Stimulated activated CD4-positive, alpha-beta T cell treated with anti-CD3 and anti-CD28 coated beads, Interleukin-15, amount 100 ng/mL, for 1 hour (primary cell): ENCODE measurements at places on chromosomes 11 and 22.

DNA sequence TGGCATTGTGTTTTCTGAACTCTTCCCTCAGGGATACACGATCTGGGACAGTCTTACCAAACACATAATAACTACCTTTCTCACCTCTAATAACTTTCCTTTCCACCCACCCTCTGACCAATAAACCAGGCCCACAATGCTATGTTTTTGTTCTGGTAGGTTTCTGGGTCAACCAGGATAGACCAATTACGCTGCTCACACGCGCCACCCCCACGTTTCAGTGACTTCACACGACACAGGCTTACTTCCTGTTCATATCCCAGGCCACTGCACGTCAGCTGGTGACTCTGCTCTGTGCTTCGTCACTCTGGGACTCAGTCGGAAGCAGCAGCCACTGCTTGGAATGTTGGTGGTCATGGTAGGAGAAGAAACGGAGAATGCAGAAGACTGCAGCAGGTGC lies 2.5 kb downstream of the KRTAP5-4 start:
- DNase-seq, result no peak

GRCh38 chr11:73078631-73079030 lies 63.5 kb downstream of the FCHSD2 start:
- no peak for DNase-seq

- no peak for DNase-seq
Observed at GRCh38 chr11:109026891-109027489, 362.1 kb downstream of the DDX10 start.

DNA sequence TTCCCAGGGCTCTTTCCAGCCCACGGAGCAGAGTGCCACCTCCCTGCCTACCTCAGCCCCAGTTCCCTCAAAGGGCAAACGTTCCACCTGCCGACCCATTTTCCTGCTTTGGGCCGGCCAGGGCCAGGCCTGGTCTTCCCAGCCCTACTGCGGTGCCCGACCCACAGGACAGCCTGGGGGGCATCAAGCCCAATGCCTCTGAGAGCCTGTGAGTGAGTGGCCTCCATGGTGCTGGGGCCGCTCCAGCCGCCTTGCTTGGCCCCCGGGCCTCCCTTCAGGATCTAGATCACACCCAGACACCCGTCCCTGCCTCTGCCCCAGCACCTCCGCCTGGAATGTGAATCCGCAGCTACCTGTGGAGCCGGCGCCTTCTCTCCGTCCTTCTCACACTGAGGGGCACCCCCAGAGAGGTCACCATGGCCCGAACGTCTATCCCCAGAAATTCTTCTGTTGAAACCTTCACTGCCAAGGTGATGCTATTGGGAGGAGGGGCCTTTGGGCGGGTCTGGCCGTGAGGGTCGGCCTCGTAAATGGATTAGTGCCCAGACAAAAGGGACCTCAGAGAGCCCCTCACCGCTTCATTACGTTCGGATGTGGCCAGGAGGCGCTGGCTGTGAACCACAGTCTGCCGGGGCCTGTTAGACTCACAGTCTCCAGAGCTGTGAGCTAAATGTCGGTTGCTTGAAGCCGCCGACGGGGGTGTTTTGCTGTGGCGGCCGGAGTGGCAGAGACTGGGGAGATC lies 36.2 kb upstream of the BRSK2 start:
- no peak for DNase-seq

GRCh38 chr22:42383287-42383686 lies 48.9 kb downstream of the NFAM1 start:
- DNase-seq, result no peak

DNA sequence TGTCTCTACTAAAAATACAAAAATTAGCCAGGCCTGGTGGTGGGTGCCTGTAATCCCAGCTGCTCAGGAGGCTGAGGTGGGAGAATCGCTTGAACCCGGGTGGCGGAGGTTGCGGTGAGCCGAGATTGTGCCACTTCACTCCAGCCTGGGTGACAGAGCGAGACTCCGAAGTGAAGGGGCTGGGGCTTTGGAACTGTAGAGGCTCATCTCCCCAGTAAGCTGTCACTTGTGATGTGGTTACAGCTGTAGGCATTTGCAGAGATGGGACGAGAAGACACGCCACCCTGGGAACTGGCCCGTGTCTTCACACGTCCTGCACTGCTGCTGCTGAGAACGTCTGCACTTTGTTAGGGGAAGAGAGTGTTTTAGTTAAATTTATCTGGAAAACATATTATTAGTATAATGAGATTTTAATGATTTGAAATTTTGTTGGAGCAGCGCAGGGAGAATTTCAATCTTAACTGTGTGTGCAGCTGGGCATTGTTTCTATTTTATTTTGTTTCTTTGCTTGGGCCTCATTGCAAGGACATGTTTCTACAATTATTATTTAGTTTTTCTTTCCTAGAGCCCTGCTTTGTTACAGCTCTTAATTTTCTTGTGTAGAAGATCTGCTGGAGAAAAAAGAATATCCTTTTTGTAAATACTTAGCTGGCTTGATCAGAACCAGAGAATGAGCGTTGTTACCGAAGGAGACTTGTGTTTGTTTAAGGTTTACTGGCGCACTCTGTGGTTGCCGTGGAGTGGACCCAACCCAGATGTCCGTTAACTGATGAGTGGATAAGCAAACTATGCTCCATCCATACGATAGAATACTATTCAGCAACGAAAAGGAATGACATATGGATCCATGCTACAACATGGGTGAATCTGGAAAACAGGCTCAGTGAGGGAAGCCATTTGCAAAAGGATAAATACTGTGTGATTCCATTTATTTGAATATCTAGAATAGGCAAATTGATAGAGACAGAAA lies 18.4 kb downstream of the PARVB start:
- DNase-seq, result no peak

DNA sequence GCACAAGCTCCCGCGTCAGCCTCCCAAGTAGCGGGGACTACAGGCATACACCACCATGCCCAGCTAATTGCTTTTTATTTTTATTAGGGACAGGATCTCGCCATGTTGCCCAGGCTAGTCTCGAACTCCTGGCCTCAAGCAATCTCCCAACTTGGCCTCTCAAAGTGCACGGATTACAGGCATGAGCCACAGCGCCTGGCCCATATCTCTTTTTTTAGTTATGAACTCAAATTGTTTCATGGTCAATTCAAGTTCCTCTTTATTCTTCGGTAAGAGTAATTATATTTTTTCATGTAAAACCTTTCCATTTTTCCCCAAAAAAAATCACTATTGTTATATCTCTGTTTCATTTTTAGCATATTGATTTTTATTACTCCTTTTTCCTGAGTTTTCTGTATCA lies 25.5 kb downstream of the FCHSD2 start:
- no peak for DNase-seq

- DNase-seq, result no peak
Observed at GRCh38 chr11:76686261-76687079, 15.9 kb upstream of the LRRC32 start.

DNA sequence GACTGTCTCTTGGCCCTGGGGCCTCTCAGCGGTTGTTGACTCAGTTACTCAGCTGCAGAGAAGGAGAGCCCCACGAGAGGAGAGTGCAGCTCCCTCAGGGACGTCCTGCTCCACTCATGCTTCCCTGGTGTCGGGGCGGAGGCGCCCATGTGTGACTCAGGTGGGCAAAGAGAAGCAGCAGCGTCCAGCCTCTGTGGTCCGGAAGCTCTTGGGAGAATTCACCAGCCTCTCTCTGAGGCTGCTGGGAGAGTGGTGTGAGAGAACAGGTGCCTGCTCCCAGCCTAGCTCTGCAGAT lies 25.7 kb downstream of the GLB1L2 start:
- DNase-seq, result no peak

GRCh38 chr11:74265256-74265655 lies 46.2 kb downstream of the P4HA3 start:
- DNase-seq, result no peak

DNA sequence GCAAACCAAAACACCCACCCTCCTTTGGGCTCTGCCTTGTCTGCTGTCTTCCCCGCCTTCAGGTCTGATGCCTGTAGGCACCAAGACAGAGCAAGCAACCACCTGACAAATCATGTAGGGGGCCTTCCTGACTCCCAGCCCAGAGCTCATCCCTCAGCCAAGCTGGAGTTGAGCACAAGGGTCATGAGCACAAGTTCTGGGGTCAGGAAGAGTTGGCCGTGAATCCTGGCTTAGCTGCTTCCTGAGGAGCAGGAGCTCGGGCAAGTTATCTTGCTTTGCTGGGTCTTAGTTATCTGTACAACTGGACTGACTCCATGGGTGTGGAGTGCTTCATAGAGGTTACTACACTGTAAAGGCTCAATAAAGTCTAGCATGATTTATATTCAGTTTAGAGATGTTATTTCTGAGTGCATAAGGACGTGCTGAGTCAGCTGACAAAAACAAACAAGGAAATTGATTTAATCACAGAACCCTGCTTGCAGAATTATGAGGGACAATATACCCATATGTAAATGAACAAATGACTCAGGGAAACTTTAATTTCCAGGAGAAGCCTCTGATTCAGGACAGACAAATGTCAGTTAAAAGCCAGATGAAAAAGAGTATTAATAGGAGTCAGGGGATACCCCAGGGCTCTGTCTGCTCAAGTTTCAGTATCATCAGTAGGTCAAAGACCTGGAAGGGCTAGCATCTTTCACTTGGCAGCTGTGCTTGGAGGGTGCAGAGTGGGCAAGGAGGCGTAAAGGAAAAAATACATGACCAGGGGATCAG lies 15.0 kb upstream of the APOA1 start:
- no peak for DNase-seq

DNA sequence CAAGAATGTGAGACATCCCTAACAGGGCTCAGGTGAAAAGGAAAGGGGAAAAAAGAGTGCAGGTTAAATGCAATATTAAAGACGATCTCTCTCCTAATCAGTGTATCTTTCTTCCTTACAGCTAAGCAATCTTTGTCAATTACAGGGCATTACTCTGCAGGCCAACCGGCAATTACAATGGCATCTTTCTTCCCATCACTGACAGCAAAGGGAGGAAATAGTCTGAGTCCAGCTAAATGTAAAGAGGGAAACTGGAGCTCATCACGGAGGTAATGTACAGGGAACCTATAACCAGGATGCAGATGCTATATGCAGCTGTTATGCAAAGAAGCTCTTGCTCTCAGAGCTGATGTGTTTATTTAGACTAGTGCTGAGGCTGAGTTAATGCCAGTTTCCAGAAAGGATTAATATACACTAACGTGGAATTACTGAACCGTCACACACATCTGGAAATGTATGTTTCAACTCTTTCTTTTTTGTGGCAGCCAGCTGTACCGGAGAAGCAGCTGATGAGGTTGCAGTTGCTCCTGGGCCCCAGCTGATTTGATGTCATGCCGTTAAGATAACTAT lies 121.6 kb downstream of the KIRREL3 start:
- DNase-seq, result no peak

DNA sequence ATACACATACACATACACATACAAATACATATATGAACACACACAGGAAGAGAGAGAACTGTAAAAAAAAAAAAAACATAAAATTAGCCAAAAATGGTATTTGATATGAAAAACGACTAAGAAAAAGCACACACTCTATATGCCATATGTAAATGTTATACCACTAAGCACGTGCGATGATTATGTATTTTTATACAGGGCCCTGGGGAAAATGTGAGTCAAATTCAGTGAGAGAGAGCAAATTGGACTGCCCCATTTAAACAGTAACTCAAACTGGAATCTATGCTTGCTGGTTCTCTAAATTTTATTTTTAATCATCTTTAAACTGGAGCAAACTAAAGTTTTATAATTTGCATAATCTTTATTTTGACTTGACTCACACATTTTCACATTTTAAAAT lies 197.8 kb upstream of the MTNR1B start:
- DNase-seq, result no peak

DNA sequence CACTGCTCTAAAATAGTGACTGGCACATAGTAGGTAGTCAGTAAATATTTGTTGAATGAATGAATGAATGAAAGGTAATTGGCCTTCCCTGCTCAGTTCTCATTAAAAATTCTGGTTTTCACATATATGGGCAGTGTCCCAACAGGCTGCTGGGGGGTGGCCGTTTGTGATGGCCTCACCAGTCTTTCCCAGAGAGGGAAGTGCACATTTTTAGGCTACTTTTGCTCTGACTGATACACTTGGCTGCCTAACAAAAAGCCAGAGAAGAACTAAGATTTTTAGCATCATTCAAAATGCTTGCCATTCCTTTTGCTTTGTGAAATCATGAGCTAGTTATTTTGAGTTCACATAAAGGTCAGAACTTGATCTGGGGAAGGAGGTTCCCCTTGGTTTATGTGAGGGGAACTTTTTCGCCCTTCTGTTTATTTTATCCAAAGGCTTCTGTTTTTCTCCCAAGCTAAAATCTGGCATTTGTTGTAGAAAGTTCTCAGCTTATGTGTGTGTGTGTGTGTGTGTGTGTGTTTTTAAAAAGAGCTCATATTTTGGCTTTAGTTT lies 83.1 kb downstream of the PTPRJ start:
- no peak for DNase-seq

DNA sequence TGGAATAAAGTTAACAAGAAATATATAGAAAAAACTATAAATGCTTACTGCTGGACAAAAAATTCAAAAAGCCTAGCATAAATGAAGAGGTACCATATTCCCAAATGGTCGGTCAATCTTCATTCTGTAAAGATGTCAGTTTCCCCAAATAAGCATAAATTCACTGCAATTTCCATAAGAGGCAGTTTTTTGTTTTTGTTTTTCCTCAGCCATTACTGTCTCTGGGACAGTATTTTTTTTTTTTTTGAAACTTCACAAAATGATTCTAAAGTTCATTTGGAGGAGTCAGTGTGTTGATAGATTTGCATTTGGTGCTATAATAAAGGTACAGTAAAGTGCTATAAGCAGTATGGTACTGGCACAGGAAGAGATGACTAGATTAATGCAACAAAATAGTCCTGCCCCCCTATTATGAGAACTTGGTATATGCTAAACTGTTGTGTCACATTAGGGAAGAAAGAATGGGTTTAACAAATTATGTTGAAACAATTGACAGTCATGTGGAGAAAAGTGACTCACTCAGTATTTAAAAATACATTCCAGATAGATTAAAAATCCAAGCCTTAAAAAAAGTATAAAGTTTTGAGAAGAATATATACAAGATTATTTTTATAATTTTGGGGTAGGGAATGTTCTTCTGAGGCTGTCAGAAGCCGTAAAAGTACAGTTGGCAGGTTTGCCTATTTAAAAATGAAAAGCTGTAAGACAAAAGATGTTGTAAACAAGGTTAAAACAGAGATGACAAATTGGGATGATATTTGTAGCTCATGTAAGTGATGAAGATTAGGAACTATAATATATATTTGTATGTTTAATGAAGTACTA lies 2.6 kb upstream of the FTH1 start:
- no peak for DNase-seq

- no peak for DNase-seq
Observed at GRCh38 chr22:27751277-27752070, 50.1 kb downstream of the MN1 start.

- DNase-seq, result no peak
Observed at GRCh38 chr11:97544431-97544830, 1154.6 kb downstream of the JRKL start.

- DNase-seq, result no peak
Observed at GRCh38 chr11:71232364-71232763, 20.0 kb downstream of the SHANK2 start.
